ENCODE measurements at places on chromosomes 1 and 21. TPM values are rescaled to one million over a fixed set of nuclear protein-coding genes. Genes with fewer than 3 reads are reported as not detected.
A peak's percentile ranks its signal among the peaks of the same experiment; 100 is the strongest.

DNA sequence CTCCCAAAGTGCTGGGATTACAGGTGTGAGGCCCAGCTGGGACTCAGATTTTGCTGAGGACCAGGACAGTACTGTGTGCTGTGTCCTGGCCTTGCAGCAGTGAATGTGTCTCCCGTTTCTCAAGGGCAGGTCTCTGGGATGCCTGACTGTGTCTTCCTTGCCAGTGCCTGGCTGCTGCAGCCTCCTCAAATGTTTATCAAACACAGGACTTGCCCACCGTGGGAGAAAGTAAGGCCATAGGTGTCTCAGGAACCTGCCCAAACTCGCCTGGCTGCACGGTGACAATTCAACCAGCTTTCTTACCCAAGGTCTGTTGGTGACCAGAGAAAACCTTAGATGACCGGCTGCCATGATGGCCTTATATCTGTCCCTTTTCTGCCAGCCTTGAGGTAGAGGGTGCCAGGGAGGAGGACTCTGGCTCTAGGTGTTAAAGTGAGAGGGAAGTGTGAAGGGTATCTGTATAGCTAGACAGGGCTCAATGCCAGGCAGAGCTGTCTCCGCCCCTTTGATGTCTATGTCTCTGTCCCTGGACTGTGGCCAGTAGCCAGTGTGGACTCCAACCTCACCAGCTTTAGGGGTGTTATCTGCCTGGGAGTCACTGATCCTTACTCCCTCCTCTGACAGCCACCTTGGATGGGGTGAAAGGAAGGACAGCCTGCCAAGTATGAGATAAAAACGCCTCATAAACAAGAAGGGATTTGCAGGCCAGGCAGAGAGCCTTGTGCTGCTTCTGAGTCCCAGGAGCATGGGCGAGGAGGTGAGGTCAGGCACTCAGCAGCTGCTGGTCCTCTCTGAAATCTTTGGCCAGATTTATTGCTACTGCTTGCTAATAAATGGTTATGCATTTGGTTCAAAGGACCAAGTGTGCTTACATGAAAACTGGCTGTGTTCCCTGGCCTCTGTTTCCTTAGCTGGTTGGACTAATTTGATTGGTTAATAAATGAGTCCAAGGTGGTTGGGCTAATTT lies 22.3 kb downstream of the IL6R start:
- DNase-seq: no peak

- peak; percentile 68 for DNase-seq
Observed at GRCh38 chr1:243267914-243268653, 12.2 kb downstream of the SDCCAG8 start.

DNA sequence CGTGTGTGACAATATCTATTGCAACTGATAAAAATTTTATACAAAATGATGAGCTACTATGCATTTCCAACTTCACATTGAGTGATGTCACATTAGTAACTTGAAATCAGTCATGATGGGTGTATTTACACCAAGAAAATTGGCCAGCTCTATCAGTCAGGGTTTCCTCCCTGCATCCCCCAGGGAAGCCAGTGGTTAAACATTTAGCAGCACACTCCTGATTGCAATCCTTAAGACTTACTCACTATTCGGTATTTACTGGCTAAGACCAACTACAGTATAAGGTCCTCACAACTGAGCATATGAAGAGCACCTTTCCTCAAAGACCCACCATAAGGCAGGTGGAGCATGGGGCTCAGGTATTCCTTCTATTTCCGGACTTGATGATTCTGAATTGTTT lies 41.3 kb upstream of the PTGFRN start:
- DNase-seq: no peak

GRCh38 chr1:29584776-29585175 lies 348.5 kb downstream of the PTPRU start:
- DNase-seq: no peak

GRCh38 chr1:223041481-223041880 lies 101.6 kb downstream of the TLR5 start:
- DNase-seq: no peak

DNA sequence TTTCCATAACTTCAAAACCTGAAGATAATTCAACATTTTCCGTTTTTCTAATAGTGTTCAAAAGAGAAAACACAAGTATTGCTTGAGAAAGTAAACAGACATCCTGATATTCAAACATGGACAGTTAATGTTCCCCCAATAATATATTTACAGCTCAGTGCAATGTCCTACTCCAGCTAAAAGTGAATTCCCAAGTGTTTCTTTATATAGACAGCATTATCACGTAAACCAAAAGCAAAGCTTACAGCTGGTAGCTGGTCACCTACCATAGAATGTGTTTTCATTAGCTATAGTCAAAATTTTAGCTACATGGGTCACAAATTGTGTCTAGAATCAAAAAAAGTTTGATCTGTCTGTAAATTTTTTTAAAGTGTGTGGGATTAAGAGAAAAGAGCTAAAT lies 34.9 kb downstream of the WLS start:
- DNase-seq: no peak

ERG gene
- total RNA-seq: 58.9 TPM

DNA sequence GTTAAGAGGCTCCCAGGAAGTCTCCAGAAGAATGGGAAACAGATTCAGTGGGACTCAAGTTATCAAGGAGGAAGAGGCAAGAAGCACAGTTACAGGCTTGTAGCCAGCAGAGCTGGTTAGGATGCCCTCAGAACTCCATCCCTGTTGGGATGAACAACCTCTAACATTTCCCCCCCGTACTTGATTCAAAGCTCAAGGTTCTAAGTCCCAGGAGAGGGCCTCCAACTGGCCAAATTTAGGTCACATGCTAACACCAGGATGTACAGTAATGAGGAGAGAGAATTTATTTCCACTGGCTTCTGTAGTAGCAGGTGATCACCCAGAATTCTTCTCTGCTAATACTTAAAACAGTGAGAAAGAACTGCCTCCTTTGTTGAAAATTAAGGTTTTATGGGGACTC lies 22.3 kb upstream of the HSPA13 start:
- DNase-seq: no peak

All from pulmonary artery endothelial cell (primary cell).